ENCODE measurements at places on chromosomes 1 and 21. TPM values are rescaled to one million over a fixed set of nuclear protein-coding genes. Genes with fewer than 3 reads are reported as not detected.

C4BPB gene
- total RNA-seq = 0.14 TPM

LBR gene
- total RNA-seq = 19.1 TPM

SEC16B gene
- total RNA-seq = 1.7 TPM

TDRD5 gene
- not detected for total RNA-seq

ZNF683 gene
- not detected for total RNA-seq

ZNF593OS gene
- not detected for total RNA-seq

SELE gene
- not detected for total RNA-seq

SLC35A3 gene
- 15.1 TPM for total RNA-seq

TACSTD2 gene
- total RNA-seq = 0.14 TPM

A3GALT2 gene
- total RNA-seq = not detected

FAM229A gene
- total RNA-seq = 0.71 TPM

TMPRSS2 gene
- not detected for total RNA-seq

DYNLT5 gene
- total RNA-seq = 0.71 TPM

USP25 gene
- 27.1 TPM for total RNA-seq

SLC35F3 gene
- 0.09 TPM for total RNA-seq

FAF1 gene
- total RNA-seq = 29.9 TPM
